ENCODE measurements at places on chromosomes 3 and 15.

DNA sequence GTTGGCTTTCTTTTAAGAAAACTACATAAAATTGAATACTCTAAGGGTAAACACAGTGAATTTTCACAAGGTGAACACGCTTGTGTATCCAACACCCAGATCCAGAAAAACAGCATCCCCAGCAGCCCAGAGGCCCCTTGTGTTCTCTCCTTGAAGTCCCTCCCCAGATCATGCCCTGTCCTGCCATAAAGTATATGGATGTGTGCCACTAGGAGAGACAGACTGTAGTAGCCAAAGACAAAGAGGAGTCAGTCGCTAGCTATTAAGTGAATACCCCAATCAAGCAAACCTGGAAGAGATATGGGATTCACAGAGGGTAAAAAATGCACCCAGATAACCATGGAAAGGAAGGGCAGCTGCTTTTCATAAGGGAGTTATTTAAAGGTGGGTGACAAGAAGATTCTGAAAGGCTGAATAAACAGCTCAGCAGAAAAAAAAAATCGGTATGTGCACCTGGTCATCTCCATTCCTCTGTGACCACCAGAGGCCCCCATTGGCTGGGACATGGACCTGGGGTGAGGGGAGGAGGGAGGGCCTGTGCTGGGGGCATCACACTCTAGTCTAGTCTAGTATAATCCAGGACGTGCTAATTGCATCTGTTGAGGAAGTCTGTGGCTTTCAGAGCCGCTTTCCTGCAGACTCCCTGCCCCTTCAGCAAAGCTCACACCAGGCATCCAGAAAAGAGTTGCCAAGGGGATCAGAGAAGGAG, 167.3 kb upstream of the NDN start:
- no peak for DNase-seq

DNA sequence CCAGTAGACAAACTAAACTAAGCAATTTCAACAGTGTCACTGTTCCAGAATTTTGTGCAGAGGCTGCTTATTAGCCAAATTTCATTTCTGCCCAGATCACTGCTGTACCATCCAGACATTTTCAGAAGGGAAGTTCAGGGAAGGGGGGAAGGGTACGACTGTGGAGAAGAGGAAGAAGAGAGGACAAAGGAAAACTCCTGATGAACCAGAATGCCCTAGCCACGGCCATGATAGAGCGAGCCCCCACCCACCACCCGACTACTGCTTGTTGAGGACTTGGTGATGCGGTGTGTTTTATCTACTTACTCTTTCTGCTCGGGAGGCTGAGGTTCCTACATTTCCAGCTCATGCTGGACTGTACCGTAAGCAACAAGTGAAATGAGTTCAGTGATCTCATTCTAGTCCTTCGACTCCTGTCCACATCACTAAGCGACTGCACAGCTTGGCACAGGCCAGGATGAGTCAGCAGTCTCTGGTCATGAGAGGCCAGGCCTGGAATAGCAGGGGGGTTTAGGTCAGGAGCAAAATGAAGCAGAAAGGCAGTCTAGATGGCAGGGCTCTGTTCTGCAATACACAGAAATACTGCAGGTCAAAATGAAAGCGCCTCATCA, 330.8 kb downstream of the TIGIT start:
- no peak for DNase-seq

DNA sequence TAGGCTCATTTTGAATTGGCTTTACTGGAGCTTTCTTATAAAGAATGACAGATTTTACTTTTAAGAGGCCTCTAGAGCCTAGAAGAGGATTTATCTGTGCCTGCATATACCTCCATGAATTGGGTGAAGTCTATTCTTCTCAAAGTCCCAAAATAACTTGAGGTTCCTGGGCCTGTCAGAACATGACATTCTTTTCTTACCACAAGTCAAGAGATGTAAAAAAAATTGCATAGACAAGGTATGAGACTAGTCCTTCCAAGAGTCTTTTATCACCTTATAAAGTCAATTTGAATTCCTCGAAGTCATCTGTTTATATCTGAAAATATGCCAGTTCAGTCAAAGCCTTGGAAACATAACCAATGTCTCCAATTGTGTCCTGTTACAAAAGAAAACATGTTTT, 17.2 kb upstream of the CD200 start:
- no peak for DNase-seq

DNA sequence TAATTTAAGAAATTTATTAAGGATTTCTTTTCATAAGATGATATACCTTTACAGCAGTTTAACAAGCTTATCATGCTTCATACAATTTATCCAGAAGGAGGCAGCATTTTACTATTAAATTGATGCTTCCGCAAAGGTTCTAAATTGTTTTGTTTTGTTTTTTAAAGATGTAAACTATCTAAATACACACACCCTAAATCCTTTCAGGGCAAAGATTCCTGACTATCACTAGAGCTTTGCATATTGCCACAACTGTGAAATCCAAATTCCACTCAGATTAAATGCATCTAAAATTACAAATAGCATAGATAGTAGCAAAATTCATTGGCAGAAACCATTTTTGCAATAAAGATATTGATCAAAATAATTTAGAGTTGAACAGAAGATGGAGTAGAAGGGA, 44.5 kb upstream of the CCNL1 start:
- DNase-seq, result no peak

- DNase-seq, result no peak
These were observed 55.6 kb downstream of the STARD5 start for GRCh38 chr15:81268340-81268739.

All from CD4-positive, alpha-beta T cell treated with Interleukin-17A for 1 hour (primary cell).